Naive B cell (primary cell): ENCODE measurements at places on chromosomes 6 and 20. TPM values are rescaled to one million over a fixed set of nuclear protein-coding genes. Genes with fewer than 3 reads are reported as not detected.

The SPATA25 gene
- polyA plus RNA-seq = not detected

The TNF gene
- 2.7 TPM for polyA plus RNA-seq

The PPIL6 gene
- polyA plus RNA-seq = 2.2 TPM

The PTK6 gene
- polyA plus RNA-seq = 0.82 TPM

The C6orf58 gene
- not detected for polyA plus RNA-seq

The ERVFRD-1 gene
- 0.15 TPM for polyA plus RNA-seq

The SLC2A4RG gene
- polyA plus RNA-seq = 1.3 TPM

The NUS1 gene
- 14.4 TPM for polyA plus RNA-seq

The HMGA1 gene
- 25.3 TPM for polyA plus RNA-seq

The TMEM244 gene
- not detected for polyA plus RNA-seq

The SLC22A2 gene
- not detected for polyA plus RNA-seq

The CST9L gene
- not detected for polyA plus RNA-seq

The GMPR gene
- polyA plus RNA-seq = 5.2 TPM

The ISM1 gene
- not detected for polyA plus RNA-seq

The MYCT1 gene
- not detected for polyA plus RNA-seq

The PRSS16 gene
- 0.31 TPM for polyA plus RNA-seq

The PAX1 gene
- polyA plus RNA-seq = not detected

The CNKSR3 gene
- polyA plus RNA-seq = not detected

The FOXA2 gene
- not detected for polyA plus RNA-seq

The SCRT2 gene
- not detected for polyA plus RNA-seq

The NOP56 gene
- polyA plus RNA-seq = 100 TPM

The COX7A2 gene
- 776 TPM for polyA plus RNA-seq

The IMPG1 gene
- not detected for polyA plus RNA-seq

The MSH5 gene
- 2.2 TPM for polyA plus RNA-seq

The ZC3H12D gene
- polyA plus RNA-seq = 5.8 TPM

The FYN gene
- polyA plus RNA-seq = 92.6 TPM

The TFAP2B gene
- polyA plus RNA-seq = not detected

The TNFAIP3 gene
- 34.0 TPM for polyA plus RNA-seq

The PHACTR3 gene
- polyA plus RNA-seq = not detected

The TRIM10 gene
- not detected for polyA plus RNA-seq

The CRIP3 gene
- 3.2 TPM for polyA plus RNA-seq

The THBD gene
- not detected for polyA plus RNA-seq
